Fibroblast of the aortic adventitia (primary cell): ENCODE measurements at places on chromosomes 4 and X. TPM values are rescaled to one million over a fixed set of nuclear protein-coding genes. Genes with fewer than 3 reads are reported as not detected.

GRCh38 chrX:19912-20571 lies 261.1 kb upstream of the PLCXD1 start:
- no peak for DNase-seq

GRCh38 chr4:122643257-122643656 lies 22.4 kb upstream of the IL21 start:
- DNase-seq: no peak

- no peak for DNase-seq
These were observed 43.5 kb downstream of the MAMLD1 start for GRCh38 chrX:150406596-150406995.

DNA sequence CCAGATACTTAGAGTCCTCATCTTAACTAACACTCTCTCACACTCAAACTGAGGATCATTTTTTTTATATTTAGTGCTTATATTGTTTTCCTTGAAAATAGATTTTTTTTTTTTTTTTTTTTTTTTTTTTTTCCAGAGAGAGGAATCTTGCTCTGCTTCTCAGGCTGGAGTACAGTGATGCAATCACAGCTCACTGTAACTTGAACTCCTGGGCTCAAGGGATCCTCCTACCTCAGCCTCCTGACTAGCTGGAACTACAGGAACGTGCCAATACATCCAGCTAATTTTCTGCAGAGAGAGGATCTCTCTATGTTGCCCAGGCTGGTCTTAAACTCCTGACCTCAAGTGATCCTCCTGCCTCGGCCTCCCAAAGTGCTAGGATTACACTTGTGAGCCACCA lies 650.3 kb upstream of the ATOH1 start:
- no peak for DNase-seq

Gene SOD3
- total RNA-seq: 65.3 and 75.2 TPM in 2 replicates

GRCh38 chrX:2650865-2651264 lies 40.2 kb upstream of the CD99 start:
- DNase-seq: peak; percentile 68

DNA sequence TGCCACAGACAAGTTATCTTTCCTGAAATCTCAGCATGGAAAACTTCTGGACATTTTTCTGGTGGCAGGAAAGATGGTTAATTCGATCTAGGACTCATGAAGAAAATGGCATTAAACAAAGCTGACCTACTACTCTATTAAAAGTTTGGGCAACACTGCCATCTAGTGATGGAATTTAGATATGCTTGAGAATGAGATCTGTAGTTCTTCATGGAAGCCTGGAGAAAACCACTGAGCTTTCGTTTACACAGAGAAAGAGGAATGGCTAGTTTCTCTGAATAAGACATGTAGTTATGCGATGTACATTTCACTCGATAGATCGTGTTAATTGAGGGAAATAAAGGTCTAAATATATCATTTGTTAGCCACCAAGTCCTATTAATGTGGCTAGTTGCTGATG lies 51.7 kb upstream of the CHRDL1 start:
- DNase-seq: peak; percentile 81

DNA sequence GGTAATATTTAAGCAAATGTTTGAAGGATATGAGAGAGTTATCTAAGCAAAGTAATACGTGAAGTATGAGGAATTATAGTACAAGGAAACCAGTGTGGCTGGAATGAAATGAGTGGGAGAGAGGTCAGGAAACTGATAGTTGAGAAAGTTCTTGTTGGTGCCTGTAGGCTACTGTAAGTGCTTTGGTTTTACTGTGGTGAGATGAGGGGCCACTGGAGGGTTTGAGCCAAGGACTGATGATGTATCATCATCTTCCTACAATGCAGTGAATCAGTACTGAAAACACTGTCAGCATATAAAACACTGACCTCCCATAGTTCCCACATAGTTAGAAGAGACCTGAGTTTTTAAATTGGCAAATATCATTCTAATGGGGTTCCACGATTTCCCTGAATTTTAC lies 367.5 kb upstream of the CTSO start:
- peak; percentile 69 for DNase-seq

- DNase-seq: no peak
These were observed 9.5 kb downstream of the FRG2 start for GRCh38 chr4:190017357-190018200.

DNA sequence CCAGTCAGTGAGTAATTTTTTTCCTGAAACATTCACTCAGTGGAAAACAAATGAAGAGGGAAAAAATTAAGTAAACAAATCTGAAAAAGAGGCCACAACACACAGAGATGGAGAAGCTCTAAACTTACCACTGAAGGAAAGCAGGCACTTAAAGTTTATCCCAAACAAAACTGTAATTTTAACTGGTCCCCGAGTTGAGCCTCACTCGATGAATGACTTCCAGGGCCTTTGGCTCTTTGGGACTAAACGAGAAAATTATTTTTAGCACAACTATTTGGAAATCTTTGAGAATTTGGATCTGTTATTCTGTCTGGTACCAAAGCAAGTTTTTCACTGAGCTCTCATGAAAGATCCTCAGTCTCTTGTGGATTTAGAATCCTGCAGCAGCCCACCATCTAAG lies at the start of gene C1QTNF7:
Gene C1QTNF7 (plus strand): TSS at position 333 of the 400 bp plus-strand sequence. CDS start 7,711 bp downstream, outside the sequence.
- DNase-seq: no peak

Gene GRPR
- total RNA-seq: not detected in 2 replicates

- no peak for DNase-seq
These were observed 66.5 kb upstream of the PAGE1 start for GRCh38 chrX:49762175-49762720.

- DNase-seq: no peak
These were observed 2.4 kb downstream of the NKX1-1 start for GRCh38 chr4:1403591-1404572.

- no peak for DNase-seq
These were observed 20.9 kb upstream of the PRMT9 start for GRCh38 chr4:147704846-147705245.

GRCh38 chrX:52425775-52426174 lies 57.0 kb downstream of the XAGE2 start:
- DNase-seq: peak; percentile 90

Gene TMEM144
- total RNA-seq: 5.6 and 8.3 TPM in 2 replicates

Gene AREG
- 0.54 TPM in 1 of 2 replicates, not detected in the other for total RNA-seq

DNA sequence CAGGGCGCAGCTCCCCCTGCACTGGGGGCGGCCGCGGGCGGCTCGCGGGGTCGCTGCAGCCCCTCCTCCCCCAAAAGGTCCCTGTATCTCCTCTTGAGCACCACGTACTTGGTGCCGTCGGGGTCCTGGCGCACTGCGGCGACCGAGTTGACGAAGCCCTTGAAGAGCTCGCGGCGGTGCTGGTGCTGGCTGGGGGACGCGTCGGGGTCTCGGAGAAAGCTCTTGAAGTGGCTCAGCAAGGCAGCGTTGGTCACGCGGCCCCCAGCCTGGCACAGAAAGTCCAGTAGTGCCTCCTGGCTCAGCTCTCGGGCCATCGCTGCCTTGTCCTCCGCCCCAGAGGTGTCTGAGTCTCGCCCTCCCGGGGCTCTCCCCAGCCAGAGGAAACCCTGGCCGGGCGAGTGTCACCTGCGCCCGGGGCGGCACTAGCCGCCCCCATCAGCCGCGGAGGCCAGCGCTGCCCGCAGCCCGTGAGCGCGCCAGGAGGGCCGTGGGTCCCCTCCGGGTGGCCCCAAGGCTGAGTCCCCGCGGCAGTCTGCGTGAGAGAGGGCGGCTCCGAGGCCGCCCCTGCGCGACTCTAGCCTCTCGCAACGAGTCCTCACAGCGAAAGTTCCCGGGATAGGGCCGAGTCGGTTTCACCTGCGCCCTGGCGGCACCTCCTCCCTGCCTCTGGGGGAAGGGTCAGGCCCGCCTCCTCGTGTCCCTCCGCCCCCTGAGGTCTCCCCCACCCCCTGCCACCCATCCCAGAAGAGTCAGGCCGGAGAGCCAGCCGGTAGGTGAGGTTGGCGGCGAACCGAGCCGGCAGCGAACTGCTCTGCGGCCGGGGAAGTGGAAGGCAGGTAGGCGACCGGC lies at the start of gene SOWAHB:
Gene SOWAHB (minus strand): TSS at position 609 of the 849 bp plus-strand sequence. CDS start 295 bp downstream, at position 314.
- no peak for DNase-seq

- no peak for DNase-seq
These were observed 1351.2 kb downstream of the STIM2 start for GRCh38 chr4:28211676-28212470.

Gene HPRT1
- 10.0 and 20.2 TPM in 2 replicates for total RNA-seq

GRCh38 chrX:97790850-97791249 lies 907.1 kb downstream of the RPA4 start:
- no peak for DNase-seq

DNA sequence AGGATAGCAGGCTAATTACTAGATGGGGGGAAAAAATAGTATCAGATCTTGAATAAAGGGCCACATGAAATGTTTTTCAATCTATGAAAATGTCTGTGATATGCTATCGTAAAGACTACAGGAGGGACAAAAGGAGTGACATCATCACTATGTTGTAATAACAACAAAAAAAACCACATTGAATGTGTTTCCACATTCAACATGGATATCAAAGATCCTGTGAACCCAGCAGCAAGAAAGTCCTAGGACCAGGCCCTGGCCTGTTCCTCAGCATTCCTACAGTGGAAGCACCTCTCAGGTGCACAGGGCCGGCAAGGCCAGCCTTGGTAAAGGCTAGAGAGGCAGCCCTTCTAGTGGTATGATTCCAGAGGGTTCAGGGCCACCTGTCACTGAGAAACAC lies 118.3 kb downstream of the RELL1 start:
- peak; percentile 22 for DNase-seq

Gene GLRA2
- not detected in 2 replicates for total RNA-seq

- DNase-seq: no peak
These were observed 2393.9 kb downstream of the ARAP2 start for GRCh38 chr4:33850371-33850902.

- no peak for DNase-seq
These were observed at the start of gene ESX1 for GRCh38 chrX:104254442-104255115. ESX1 (minus strand) TSS chrX:104254933; CDS start chrX:104254849, 84 bp downstream.

Gene SLC16A2
- 5.9 and 28.5 TPM in 2 replicates for total RNA-seq

Gene CXCL6
- 1.4 and 19.0 TPM in 2 replicates for total RNA-seq

GRCh38 chr4:24922416-24922815 lies 9.6 kb upstream of the CCDC149 start:
- DNase-seq: peak; percentile 23

- no peak for DNase-seq
These were observed 67.1 kb downstream of the PPP2R2C start for GRCh38 chr4:6405397-6405706.

GRCh38 chrX:107747596-107748161 lies 27.9 kb downstream of the TSC22D3 start:
- peak; percentile 59 for DNase-seq

GRCh38 chrX:86171366-86171765 lies 23.1 kb downstream of the DACH2 start:
- peak; percentile 2 for DNase-seq

- DNase-seq: no peak
These were observed 27.9 kb downstream of the SLAIN2 start for GRCh38 chr4:48369248-48369647.

DNA sequence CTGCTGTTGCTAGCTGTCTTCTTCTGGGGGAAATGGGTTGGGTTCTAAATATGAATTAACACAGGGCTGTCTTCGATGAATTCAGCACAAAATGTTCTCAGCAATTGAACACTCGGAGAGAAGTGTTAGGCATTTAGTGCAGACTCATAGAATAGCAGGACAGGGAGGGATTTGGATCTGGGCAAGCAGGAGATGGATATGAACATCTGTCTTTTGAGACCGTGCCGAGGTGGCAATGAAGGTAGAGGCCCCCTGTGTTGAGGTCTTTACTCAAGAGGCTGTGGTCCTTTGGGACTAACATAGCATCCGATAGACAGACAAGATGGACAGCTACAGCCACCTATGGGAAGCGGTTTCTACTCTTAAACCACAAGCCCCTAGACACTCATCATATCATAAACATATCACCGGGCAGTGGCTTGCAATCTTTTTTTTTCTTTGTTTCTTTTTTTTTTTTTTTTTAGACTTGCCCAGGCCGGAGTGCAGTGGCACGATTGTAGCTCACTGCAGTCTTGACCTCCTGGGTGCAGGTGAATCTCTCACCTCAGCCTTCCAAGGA lies 6.7 kb downstream of the CD99 start:
- peak; percentile 51 for DNase-seq
